ENCODE measurements at places on chromosomes 3 and 15.

GRCh38 chr15:31660816-31661215 is 334.2 kb downstream of the KLF13 start:
- DNase-seq = no peak

- no peak for DNase-seq
Measured at GRCh38 chr3:5232570-5232969, 45.1 kb downstream of the EDEM1 start.

GRCh38 chr3:8103954-8104353 is 397.7 kb upstream of the LMCD1 start:
- no peak for DNase-seq

GRCh38 chr3:18295171-18295920 is 129.8 kb downstream of the SATB1 start:
- DNase-seq = peak; percentile 23

- no peak for DNase-seq
Measured at GRCh38 chr3:195754141-195754540, 33.4 kb downstream of the MUC20 start.

- no peak for DNase-seq
Measured at GRCh38 chr3:64023861-64024223, 548 bp upstream of the PSMD6 start.

DNA sequence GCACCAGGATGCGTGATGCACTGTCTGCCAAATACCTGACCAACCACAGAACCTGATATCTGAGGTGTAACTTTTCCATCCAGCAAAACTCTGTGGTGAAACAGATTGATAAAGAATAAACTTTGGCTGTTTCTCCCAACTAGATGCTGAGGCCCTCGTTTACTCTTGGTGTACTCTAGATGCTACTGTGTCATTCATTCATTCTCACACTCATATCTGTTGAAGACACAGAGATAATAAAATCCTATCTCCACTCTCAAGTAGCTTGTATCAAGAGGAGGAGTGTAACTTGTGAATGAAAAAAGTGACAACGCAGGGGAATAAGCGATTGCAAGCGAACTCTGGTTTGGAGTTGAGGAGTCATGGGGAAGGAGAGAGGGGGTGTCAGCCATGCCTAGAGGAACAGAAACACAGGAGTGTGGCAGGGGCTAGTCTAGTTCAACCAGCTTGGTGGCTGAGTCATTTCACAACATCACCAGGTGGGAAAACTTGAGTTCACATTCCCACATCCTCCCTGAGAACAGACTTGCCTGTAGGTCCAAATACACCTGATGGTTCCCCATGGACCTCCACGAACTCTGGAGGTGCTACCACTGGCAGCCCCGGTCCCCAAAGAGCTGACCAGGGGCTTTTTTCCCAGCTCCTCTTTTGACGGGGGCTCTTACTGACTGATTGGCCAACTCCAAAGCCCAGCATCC is 73.3 kb upstream of the SNRK start:
- DNase-seq = no peak

DNA sequence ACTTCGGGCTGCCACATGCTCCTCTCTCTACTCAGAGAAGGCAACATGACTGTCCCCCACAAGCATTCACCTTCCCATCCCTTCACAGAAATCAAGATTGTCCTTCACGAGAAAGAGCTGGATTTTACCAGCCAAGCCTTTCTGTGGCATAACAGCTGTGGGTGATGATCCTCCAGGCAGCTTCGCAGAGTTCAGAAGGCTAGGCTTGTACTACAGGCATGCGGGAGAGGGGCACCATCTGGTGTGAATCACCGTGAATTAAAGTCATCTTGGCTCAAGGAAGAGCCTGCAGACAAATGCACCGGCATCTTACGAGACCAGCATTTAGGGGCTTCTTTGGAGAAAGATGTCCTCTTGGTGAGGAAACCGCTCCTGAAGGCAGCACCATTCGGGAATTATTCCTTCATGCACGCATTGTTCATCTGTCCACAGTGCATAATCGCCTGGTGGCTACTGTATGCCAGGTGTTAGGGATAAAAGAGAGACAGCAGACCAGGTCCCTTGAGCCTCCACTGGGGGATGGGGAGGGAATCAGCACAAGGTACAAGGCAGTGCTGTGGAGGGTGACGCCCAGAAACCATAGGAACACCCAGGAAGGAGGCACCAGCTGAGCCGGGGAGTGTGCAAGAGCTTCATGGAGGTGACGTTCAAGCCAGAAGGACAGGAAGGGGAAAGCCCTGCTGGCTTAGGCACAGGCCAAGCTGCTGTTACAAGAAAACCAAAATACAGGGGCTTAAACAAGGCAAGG is 108.6 kb downstream of the TMEM266 start:
- no peak for DNase-seq

DNA sequence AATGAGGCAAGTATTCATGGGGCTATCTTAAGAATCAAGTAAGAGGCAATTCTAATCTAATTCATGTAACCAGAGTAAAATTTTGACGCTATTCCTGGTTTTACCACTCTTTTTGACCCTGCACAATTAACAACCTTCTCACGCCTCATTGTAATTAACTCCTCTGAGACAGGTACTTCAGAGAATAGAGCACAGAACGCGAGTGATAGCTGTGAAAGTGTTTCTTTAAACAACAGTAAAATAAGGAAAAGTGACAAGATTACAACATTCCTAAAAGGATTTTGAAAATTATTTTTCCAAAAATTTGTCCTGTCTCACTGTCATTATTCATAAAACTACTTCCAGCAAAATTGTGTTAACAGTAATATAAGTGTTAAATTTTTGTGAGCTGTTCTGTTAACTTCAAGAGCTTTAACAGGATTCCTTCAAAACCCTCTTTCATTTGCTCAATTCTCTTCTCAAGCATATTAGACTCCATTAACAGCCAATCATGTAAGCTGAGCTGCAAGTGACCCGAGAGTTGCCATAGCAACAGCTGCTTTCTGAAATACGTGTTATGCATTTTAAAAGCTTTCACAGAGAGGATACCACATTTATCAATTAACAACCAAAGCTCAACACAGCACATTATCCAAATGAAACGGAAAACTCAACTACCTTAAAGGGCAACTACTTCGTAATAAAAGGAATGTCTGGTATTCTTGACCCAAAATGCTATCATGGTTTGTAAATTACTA is 93.1 kb downstream of the STAG1 start:
- DNase-seq = no peak

- DNase-seq = no peak
Measured at GRCh38 chr3:33202711-33203457, 15.7 kb downstream of the SUSD5 start.

DNA sequence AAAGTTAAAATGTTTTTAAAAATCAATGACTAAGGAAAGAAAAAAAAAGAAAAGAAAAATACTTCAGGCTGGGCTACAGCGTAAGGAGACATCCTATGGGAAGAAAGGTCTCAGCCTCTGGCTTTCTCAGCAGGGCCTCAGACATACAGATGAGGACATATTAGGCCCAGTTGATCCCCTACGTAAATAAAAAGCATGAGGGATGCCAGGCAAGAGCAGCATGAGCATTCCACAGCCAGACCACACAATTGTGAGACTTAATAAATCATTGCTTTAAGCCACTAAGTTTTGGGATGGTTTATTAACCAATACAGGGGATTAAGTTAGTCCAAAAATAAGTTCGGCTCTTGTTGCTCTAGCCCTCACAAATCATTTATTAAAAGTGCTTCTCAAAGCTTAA is 394.1 kb upstream of the NECTIN3 start:
- DNase-seq = no peak

- DNase-seq = no peak
Measured at GRCh38 chr3:139559541-139559940, 20.0 kb upstream of the RBP1 start.

DNA sequence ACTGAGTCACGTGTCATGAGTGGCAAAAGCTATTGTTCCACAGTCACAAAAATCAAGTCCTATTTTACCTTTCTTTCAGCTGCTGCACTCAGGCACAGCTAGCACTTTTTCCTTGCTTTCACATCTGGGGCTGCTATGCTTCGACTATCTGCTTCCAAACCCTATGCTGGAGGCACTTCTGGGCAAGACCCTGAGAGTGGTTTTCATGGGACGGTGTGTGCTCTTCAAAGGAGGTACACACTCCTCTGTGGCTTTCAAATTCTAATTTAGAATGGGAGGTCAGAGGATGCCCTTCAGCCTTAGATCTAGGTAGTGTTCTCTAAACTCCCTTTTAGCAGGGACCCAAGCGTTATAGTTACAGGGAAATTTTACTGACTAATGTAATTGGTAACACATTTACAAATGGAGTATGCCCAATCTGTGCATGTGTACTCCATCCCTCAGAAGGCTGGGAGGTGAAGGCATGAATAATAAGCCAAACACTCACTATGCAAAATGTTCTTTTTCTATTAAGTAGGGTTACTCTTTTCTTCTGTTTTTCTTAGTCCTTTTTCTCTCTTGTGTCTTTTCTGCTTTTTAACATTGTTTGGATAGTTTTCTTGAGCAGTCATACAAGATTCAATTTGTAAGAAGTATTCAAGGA is 188.3 kb downstream of the LSAMP start:
- no peak for DNase-seq

DNA sequence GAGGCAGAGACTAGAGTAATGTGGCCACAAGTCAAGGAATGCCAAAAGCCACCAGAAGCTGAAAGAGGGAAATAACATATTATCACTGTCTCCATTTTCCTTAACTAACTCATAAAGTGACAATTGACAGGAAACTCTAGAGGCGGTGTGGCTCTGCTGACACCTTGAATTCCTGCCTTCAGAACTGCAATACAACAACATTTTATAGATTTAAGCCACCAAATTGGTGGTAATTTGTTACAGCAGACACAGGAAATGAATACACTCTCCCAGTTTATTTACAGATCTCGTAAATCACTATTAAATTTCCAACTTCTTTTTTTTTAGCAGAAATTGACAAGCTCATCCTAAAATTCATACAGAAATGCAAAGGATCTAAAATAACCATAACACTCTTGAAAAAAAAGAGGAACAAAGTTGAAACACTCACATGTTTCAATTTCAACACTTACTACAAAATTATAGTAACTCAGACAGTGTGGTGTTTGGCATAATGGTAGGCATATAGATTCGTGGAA is 449.9 kb downstream of the OTOL1 start:
- no peak for DNase-seq

DNA sequence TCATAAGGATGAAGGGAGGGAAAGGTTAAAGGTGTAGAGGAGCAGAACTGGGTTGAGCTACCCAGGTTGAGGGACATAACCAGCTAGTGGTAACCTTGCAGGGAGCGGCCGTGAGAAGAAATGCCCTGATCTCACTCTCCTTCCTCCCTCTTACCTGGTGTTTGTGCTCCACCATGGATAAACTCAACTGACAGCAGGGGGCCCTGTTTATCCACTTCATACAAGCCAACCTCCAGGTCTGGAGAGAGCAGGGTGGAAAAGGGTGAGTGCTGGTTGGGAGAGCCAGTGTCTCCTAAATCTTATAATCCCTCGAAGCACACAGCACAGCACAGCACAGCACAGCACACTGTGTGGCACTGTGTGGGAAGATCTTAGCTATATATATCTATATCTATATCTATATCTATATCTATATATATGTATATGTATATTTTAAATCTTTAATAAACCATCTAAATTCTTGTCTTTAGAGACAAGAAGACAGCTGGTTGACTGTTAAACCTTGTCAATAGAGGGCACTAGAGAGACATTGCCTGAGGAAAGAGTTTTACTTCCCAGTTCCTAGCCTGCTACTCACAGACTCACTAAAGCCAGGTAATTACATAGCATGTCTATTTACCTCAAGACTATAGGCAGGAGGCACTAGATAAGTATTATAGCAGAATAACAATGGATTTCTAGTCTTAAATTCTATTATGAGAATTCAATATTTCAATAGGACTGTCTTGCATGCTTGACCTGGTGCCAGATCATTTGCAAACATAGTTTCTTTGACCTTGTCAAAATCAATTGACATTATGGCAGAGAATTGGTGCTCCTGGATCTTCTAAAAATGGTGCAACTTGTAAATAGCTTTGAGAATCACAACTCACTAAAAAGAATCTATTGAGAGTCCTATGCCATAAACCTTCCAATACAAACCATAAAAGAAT is 21.7 kb upstream of the FMN1 start:
- peak; percentile 15 for DNase-seq

DNA sequence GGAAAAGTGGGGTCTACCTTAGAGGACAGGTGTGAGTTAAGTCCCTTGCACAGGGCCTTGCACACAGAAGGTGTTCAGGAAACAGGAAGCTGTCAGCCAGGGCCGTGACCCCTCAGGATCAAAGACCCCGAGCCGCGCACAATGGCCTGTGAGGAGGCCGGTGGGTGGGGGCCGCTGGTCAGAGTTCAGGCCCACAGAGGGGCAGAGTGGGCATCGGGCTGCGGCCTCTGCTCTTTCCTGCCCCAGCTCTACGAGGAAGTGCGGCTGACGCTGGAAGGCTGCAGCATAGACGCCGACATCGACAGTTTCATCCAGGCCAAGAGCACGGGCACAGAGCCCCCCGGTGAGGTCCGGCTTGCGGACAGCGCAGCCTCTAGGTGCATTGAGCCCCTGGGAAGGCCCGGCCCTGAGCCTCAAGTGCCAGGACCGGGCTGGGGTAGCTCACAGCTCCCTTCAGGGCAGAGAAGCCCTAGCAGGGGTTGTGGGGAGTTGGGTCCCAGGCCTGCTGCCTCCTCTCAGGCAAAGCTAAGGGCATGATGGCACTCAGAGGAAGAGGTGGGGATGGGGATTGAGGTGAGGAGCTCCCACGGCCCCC is 37.2 kb downstream of the PSTPIP1 start:
- no peak for DNase-seq

GRCh38 chr15:83914906-83915305 is 261.0 kb downstream of the ADAMTSL3 start:
- no peak for DNase-seq

- DNase-seq = no peak
Measured at GRCh38 chr3:181329024-181329423, 339.5 kb upstream of the DNAJC19 start.

DNA sequence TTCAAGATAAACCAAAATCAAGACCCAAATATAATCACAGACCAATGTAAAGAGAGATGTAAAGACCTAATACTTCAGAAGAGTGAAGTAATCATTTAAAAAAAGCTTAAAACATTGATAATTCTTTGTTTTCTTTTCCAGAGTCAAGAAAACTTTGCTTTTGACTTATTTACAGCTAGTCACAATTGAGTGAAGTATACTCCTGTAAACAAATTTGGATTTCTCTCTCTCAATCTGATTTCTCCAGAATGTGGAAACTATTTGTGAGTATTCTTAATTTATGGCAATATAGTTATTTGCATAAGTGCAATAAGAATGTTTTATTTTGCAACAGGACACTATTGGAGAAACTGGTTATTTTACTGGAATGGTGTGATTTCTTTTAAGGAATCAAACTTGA is 43.7 kb upstream of the ZBTB20 start:
- no peak for DNase-seq

- DNase-seq = no peak
Measured at GRCh38 chr3:114437897-114438296, 144.1 kb downstream of the TIGIT start.

DNA sequence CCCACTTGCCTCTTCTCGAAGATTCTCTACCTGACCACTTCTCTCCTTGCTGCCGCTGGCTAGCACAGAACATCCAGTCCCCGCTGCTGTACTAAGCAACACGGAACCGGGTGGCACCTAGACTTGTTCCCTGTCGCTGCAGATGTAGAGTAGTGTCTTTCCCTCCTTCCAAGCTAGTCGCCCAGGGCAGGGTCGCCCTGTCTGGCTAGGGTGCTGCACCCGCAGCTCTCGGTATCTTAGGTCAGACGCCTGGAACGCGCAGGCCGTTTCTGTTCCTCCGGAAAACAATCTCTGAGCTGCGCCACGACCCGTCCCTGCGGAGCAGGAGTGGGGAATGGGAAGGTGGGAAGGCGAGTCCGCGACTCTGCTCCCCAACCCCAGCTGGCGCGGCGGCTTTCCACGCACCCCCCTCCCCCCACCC is 758 bp upstream of the SNX33 start:
- DNase-seq = no peak
